Kasumi-1 (cell line): ENCODE measurements at places on chromosomes 6 and 20.

DNA sequence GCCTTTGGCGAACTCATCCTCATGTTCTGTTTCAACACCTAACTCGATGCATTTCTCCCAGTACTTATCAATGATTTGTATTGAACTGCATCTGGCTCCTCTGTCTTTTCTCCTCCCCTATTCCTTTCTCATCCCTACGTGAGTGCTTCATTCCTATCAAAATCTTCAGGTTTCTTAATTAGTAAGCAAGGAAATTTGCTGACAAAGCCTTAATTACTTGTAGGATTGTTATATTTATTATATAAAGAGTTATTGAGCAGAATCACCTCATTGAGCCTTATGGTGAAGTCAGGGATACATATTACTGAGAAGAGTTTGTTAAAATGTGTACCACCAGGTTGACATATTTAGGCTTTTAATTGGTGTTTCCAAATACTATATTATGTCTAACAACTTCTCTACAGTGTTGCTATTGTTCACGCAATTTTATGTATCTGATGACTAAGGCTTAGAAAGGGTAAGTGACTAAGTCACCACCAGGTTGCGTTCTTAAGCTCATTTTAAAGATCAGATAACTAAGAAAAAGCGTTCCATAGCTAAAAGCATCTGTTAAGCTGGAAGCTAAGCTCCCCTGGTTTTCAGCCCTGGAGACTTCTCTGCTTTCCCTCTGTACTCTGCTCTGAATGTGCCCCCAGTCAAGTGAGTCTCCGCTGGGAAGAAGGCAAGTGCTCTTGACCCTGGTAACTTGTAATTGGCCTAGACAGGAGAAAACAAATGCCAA lies 18.9 kb downstream of the SCGN start:
- no peak for DNase-seq

DNA sequence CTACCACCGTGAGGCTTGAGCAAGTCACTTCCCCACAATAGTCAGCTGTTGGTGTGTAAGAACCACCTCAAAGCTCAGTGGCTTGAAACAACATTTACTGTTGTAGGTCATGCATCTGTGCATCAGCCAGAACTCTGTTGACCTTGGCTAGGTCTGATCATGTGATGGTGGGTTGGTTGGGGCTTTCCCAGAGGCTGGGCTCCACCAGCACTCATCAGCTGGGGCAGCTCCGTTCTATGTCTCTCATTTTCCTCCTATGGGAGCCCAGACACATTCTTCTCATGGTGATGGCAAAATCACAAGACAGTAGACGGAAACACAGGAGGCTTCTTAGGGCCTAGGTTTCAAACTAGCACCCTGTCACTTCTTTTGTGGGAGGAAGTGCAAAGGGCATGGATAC lies 42.8 kb upstream of the PSMF1 start:
- DNase-seq: no peak

DNA sequence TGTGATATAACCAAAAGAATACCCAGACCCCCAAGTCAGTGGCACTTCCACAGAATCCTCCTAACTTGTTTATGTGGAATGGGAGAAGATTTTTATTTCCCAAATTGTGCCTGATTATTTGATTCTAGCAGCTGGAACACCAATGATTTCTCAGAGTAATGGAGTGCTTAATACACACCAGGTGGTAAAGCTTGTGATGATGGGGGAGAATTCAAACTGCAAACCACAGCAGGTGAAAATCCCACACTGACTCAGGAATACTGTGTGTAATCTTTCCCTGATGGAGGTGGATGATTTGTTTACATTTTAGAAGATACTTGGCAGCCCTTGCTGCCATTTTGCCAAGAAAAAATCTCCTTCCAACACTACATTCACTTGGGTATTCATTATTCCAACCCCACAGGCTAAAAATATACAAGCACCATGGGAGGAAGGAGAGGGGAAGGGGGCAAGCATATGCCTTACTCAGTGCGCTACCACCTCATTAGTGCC lies 212.7 kb upstream of the PLN start:
- DNase-seq: no peak

DNA sequence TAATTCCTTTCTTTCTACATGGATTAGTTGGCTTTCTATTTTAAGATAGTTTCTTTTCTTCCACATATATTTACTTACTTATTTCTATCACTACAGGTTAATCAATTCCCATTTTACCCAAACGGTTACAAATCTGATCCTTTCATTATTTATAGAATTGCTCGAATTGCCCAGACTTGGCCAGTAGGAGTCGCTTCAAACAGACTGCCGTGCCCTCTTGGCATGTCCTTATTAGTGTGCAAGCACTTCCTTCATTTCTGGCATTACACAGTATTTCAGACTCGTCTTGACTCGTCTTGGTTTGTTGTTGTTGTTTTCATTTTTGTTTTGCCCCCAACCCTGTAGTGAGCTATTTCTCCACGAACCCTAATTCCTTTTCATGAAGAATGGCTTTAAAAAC lies 74.6 kb downstream of the SAMD3 start:
- DNase-seq: no peak

GRCh38 chr6:134452906-134453305 lies 135.0 kb upstream of the SGK1 start:
- no peak for DNase-seq

DNA sequence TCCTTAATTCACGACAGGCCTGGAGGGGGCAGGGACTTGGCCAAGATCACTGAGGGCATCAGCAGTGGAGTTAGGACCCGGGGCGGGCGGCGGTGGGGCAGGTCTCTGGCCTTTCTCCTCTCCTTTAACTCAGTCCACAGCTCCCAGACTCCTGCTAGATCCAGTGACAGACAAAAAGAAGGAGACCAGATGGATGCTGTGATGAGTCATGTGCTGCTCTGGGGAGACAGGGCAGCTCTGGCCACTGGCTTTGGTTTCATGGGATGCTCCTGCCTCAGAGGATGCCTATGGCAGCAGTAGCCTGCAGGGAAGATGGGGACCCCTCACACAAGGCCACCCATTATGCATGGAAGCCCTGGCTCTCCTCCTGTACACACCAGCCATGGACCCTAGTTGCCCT lies 20.5 kb downstream of the EPB41L1 start:
- DNase-seq: no peak

DNA sequence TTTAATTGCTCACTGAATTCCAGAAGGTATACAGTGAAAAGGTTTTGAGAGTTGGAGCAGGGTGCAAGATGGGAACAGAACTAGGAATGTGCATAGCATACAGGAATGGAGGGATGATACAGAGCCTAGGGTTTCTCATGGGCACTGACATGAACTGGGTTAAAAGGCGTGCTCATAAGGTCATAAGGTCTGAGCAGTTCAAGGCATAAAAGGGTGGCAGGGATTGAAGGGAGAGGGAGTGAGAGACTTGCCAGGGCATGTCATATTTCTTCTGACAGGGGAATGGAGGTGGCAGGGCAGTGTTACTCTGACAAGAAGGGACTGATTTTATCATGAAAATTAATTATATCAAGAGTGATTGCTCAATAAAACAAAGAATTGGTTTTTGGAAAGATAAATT lies 4.7 kb downstream of the MLIP start:
- DNase-seq: no peak

DNA sequence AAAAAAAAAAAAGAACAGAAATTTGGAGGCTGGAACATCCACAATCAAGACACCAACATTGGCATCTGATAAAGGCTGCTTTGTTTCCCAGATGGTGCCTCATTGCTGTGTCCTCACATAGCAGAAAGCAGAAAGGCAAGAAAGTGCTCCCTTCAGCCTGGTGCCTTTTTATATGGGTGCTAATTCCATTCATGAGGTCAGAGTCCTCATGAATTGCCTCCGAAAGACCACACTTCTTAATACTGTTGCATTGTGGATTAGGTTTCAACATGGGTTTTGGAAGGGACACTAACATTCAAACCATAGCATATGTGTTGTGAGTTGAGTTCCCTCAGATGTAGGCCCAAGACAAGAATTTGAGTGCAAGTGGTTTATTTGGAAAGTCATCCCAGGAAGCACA lies 8.0 kb upstream of the C20orf202 start:
- DNase-seq: no peak
